Activated CD4-positive, CD25-positive, alpha-beta regulatory T cell treated with anti-CD3 and anti-CD28 coated beads, Interleukin-2, amount 50 U/mL, for 16 hours (primary cell): ENCODE measurements at places on chromosomes 16 and 17.

GRCh38 chr17:49216953-49217650 is 6.6 kb downstream of the ABI3 start:
- no peak for DNase-seq

- DNase-seq, result no peak
These were observed 259.0 kb downstream of the XYLT1 start for GRCh38 chr16:17211797-17212196.

DNA sequence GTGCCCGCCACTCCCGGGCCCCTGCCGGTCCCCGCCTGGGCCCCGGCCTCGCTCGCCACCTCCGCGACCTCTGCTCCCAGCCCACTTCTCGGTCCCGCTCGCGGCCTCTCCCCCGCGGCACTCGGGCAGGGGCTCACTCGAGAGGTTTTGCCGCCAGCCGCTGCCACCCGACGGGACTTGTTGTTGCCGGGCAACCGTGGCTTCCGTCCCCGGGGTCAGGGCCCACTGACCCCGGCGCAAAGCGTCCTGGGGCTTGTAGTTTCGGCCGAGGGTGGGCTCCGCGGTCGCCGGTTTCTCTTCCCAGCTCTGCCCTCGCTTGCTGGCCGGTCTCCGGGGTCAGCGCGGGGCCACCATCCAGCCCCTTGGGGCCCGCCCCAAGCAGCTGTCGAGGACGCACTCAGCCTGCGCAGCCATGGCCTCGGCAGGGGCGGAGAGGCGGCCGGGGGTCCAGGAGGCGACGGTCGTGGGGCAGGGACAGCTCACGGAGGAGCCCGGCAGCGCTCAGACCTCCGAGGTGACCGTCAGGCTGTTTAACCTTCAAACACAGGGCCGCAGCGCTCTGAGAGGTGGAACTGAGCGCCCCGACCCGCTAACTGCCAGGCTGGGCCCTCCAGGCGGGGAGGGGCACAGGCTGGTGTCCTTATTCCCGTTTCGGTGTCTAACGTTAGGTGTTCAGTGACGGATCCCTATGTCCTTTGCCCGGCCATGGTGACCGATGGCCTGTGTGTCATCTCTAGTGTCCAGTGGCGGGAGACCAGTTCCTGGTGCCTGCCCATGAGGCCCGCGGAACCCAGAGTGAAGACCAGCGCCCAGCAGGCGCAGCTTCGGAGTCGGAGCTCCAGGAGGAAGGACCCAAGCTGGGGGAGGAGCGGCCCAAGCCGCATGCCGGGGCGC is at the start of the genes C16orf86 and ENKD1:
Gene C16orf86, plus strand, starts transcription at position 256 of the 894 bp plus-strand sequence. Its CDS starts 157 bp downstream, at position 413.
Gene ENKD1, minus strand, starts transcription at position 192 of the 894 bp plus-strand sequence. CDS start 308 bp downstream, outside the sequence.
- DNase-seq, result peak; percentile 69

DNA sequence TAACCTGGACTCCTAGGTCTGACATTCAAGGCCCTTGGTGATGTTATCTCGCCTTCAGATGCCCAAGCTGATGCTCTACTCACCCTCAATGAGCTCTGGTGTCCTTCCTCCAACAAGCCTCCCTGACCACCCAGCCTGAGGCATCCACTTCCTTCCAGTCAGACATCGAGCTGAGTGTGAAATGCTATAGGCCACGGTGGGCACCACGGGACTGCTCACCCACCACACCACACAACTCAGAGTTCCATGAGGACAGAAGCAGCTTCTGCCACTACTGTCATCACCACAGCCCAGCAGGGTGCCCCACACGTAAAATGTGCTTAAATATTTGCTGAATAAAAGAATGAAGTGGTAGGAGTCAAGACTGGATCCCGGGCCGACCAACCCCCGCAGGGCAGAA is 12.0 kb downstream of the CREBBP start:
- no peak for DNase-seq
